ENCODE measurements at places on chromosomes 1 and 21.

GRCh38 chr1:178739285-178740045 is 14.4 kb downstream of the RALGPS2 start:
- DNase-seq, result no peak

- no peak for DNase-seq
These were observed 164.3 kb downstream of the NTMT2 start for GRCh38 chr1:170310014-170310405.

GRCh38 chr1:156929596-156930238 is 9.3 kb downstream of the LRRC71 start:
- no peak for DNase-seq

- DNase-seq, result no peak
These were observed 413.9 kb downstream of the LRRIQ3 start for GRCh38 chr1:73784026-73784425.

GRCh38 chr1:25476186-25477097 is 45.7 kb downstream of the MACO1 start:
- DNase-seq, result no peak

DNA sequence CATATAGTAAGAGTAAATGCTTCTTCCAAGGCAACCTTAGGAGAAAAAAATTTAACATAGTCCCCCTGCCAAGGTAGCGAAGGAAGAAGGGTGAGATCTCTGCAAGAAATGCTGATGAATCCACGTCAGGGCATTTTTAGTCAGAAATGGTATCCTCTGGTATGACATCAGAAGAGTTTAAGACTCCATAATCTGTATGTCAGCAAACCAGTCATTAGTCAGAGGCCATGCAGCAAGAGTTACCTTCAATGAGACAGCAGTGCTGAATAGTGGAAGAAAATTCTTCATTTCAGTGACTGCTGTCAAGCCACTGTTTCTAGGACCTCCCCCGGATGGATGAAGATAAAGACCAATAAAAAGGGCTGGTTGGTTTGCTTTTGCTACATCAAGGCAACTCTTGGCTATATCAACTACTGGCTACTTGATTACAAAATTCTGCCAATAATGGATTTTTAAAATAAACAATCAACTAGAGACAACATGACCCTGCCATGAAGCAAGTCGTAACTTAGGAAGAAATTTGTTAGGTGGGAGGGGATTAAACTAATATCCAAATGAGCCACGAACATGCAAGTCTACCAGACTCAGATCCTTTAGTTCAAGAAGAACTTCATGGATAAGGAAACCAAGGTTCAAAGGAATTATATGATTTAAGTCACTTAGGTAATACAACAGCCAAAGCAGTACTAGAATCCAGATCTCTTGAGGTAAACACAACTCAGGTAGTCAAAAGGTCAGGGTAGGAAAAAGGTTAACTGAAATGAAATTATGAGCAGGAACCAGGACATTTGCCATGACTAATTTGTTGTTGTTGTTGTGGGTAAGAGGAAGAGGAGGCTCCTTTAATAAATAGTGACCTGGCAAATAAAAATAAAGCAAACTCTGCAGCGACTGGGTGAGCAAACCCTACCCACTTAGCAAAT is 25.6 kb upstream of the GUCA2A start:
- no peak for DNase-seq

DNA sequence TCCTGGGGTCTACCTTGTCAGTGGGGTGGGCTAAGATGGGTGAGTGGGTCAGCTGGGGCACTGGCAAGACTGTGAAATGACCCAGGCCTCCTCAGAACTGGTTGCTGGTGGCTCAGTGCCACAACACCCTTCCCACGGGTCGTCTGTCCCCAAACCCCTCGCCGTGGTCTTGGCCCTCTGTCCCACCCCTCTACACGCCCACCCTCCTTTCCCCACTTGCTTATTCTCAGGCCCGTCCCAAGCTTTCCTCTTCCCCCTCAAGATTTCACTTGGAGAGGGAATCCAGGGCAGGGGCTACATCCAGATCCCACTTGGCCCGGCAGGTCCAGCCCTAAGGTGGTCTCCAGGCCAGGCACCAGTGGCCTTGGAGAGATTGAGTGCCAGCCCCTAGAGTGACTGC is 16.7 kb downstream of the CSF1 start:
- no peak for DNase-seq

DNA sequence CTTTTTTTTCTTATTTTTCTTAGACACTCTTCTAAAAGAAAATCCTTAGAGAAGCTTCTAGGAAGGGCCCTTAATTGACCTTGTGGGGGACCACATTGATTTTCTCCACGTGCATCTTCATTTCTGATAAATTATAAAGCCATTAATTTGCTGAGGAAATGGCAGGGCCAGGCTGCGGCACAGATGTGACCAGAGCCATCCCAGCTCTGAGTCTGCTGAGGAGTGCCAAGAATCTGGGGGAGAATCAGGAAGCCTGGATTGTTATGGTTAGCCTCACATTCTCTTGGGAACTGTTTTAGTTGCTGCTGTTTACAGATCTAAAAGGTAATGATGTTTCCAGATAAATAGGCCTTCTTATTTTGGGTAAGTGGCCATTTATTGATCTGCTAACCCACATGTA is 16.2 kb downstream of the PROX1 start:
- DNase-seq, result peak; percentile 24

- no peak for DNase-seq
These were observed 16.2 kb downstream of the OR2L13 start for GRCh38 chr1:248111157-248111556.

DNA sequence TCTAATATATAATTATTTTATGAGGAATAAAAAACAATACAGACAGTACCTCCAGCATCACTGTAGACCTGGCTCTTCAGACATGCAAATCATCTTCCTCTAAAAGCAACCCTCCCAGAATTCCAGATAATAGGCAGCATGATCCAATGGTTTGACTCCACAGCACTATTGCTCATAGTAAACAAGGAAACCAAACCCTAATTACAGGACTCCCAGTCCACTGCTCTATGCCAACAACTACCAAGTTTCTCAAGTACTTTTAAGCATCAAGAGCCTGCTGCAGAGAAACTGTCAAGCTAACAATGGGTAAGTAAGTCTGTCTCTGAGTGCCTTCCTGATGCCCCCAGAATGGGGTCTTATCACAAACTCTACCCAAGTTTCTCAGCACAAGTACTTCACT is 57.2 kb downstream of the EYA3 start:
- no peak for DNase-seq

DNA sequence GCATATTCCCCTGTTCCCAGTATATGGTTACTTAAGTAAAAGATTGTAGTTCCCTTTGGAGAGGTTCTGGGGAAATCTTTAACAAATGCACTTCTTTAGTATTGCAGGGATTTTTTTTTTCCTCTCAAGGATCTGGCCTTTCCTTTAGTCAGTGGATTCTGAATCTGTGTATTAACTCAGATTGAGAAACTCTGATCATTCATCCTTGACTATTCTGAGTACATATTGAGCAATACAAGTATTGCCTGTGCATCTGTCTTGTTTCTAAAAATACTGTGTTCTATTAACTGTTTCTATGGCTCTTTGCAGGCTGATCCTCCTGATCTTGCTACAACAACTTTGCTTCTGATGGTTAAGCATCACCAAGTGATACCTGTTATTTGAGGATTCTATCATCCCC is 67.8 kb upstream of the FGGY start:
- DNase-seq, result no peak

- no peak for DNase-seq
These were observed 51.6 kb downstream of the FAM163A start for GRCh38 chr1:179794669-179795068.

DNA sequence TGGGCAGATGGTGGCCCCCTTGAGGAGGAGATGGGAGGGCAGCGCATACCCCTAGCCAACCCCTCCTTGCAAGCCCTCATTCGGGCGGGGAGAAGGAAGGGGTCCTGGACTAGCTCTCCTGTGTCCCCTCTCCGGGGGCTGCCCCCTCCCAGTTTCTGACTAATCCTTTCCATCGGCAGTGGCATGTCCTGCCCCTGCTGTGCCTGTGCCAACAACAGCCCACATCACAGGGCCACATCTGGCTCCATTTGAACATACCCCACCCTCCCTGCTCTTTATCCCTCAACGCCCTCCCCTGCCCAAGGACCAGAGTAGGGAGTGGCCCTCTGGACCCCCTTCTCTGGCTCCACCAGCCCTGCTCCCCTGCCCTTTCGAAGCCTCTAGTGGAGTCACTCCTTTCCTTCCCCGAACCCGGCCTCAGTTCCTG is 11.0 kb upstream of the LMNA start:
- DNase-seq, result no peak

GRCh38 chr1:156276532-156276931 is 6.1 kb downstream of the SMG5 start:
- no peak for DNase-seq

- DNase-seq, result peak; percentile 15
These were observed at the start of gene FCMR for GRCh38 chr1:206921772-206922265. Gene FCMR, minus strand, starts transcription at chr1:206921941. Its CDS starts 87 bp downstream, at chr1:206921854.

DNA sequence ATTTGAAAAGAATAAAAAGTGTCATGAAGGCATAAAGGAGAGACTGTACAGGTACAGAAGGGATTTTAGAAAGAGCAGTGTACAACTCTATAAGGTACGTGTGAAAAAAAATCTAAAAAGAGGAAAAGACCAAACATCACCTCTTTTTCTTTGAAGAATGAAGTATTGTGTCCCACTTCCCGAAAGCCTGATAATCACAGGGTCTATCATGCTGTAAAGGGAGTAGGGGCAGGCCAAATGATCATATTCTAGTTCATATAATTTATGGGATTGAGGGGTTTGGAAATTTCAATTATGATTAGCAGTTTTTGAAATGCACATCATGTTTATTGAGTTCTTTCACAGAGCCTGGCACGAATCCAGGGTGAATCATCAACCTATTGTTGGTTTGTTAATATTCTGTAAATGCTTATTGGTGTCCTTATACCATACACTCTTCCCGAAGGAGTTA is 910 bp upstream of the RERE start:
- no peak for DNase-seq

DNA sequence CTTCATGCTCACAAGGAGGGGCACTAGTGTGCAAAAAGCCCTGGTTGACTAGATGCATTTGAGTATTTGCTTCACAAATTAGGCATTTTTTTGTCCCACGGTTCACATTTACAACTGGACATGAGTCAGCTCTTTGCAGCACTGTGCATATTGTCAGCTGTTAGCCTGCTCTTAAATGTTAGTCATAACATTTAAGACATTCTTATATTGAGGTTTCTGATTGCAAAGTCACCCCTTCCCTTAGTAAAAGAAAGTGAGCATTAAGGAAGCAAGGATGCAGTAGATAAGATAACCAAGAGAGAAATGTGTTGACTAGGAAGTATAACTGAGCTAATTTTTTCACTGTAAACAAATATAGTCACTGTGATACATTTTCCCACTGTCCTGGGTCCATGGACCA is 132.6 kb upstream of the CTTNBP2NL start:
- DNase-seq, result no peak

DNA sequence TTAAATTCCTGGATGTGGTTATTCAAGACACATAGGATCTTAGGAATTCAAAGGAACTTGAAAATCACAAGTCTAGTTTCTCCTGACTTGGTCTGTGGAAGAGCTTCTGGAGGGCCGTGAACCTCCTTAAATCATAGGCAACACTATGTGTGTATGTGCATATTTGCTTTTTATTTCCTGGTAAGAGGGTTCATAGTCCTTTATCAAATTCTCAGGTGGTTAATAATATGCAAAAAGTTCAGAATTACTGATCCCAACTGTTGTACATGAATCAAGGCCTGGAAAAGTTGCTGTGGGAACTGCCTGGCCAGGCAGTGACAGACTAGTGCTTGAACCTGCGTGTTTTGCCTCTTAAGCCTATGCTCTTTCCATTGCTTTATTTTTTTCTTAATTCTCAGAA is 12.9 kb downstream of the MTR start:
- DNase-seq, result no peak

GRCh38 chr1:17101261-17101660 is 18.0 kb downstream of the PADI2 start:
- DNase-seq, result no peak

DNA sequence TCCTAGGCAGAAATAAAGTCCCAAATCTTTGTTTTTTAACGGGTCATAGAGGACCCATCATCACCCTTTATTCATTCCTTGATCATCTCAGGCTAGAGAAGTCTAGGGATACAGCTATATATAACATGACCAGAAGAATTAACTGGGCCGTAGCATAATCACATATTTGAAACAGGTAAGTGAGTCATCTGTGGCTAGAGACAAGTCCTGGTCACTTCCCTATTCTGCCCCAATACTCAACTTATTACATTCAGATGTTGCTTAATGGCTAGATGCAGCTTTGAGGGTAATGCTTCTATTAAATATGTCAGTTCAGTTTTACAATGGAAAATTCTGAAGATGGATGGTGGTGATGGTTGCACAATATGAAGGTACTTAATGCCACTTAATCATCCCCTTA is 47.0 kb downstream of the EXO1 start:
- DNase-seq, result no peak

- DNase-seq, result no peak
These were observed 113.4 kb upstream of the DNAH14 start for GRCh38 chr1:224816062-224816461.

- DNase-seq, result no peak
These were observed 78.0 kb downstream of the SSBP3 start for GRCh38 chr1:54328066-54328636.

GRCh38 chr1:206573319-206573718 is 38.9 kb downstream of the EIF2D start:
- no peak for DNase-seq

- no peak for DNase-seq
These were observed 44.0 kb downstream of the HTR6 start for GRCh38 chr1:19708567-19709110.

- DNase-seq, result no peak
These were observed 10.3 kb upstream of the TEDDM1 start for GRCh38 chr1:182410620-182411273.

DNA sequence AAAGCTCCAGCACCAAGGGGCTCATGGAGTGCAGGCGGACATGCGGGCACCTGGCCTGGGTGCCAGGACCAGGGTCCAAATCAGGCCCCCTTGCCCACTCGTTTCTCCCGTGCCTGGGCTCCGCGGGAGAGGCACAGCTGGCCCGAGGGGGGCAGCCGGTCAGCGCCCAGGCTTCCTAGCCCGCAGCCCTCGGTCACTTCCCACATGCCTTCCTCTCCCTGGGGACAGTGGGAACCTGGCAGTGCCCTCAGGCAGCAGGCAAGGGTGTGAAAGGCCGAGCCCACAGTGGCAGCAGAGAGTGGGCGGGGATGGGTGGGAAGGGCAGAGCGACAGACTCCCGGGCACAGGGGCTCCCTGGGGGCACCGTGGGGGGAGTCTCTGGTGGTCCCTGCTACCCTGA is 69.8 kb downstream of the MEGF6 start:
- no peak for DNase-seq

- DNase-seq, result peak; percentile 57
These were observed 76.5 kb upstream of the BTG3 start for GRCh38 chr21:17688912-17689874.

DNA sequence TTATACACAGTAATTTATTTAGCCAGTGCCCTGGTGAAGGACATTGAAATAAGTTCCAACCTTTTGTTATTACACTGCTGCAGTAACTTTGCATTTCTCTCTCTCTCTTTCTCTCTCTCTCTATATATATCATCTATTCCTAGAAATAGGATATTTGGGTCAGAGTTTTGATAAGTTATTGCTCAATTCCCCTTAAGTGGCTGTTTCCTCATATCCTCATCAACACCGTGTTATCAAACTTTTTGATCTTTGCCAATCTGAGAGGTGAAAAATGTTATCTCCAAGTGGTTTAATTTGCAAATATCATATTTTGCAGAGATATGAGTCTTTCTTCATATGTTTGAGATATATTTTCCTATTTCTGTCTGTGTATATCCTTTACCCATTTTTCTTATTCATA is 1.6 kb upstream of the SRSF4 start:
- DNase-seq, result no peak

All from midbrain (tissue), 1 donor.